ENCODE measurements at places on chromosomes 3 and 15. TPM values are rescaled to one million over a fixed set of nuclear protein-coding genes. Genes with fewer than 3 reads are reported as not detected.

SCG5 gene
- total RNA-seq: 46.0 TPM

DNA sequence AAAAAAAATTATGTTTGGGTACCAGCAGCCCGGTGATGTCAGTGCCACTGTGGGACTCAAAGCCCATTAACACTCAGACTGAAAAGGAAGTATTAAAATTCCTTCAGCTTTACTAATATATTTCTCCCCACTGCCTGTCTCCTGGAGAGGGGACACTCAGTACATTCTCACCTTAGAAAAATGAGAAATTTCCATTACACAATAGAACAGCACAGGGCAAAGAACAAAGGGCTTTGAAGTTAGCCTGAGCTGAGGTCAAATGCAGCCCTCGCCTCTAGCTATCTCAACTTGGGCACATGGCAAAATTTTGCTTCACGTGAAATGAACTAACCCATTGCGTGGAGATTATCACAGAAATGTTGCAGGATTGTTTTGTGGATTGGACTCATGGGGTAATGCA is 80.8 kb downstream of the RARB start:
- H3K27ac ChIP-seq: no peak overlapping the region
- H3K27me3 ChIP-seq: no peaks in the 10 kb centered on the region
- H3K36me3 ChIP-seq: no peaks in the 10 kb centered on the region
- H3K4me3 ChIP-seq: no peak overlapping the region
- DNase-seq: no peak
- no peaks in the 10 kb centered on the region for H3K4me1 ChIP-seq

FBLN2 gene
- 2.1 TPM for total RNA-seq

DNA sequence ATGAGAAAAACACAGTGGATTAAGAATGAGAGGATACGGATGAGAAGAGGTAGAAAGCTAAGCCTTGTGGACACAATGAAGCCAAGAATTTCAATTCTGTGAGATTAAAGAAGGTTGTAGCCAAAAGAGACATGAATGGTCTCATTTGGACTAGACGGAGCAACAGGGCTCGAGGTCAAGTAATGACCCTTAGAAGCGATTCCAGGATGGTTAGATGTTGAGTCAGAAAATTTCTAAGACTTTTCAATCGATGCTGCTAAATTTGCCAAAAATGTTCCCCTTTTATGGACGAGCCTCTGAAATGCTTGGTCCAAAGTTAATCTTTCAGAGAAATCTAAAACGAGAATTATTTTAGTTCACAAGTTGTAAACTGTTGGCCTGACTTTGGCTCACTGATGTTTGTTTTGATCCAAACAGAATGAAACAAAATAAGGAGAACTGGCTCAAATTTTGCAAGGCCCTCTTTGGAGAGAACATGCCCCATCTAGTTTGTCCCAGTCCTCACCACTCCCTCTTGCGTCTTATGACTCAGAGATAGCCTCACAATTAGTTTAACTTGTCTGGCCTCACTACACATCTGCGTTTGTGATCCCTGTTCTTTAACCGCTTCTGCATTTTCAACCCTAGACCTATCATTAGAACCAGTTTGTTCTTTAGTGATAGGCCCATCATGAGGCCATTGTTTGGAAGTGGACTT is 235.5 kb downstream of the PDZRN3 start:
- no peak overlapping the region for H3K27ac ChIP-seq
- H3K4me1 ChIP-seq: peaks cover 10% of the 10 kb centered on the region
- DNase-seq: no peak
- H3K27me3 ChIP-seq: no peaks in the 10 kb centered on the region
- no peak overlapping the region for H3K4me3 ChIP-seq

- H3K27me3 ChIP-seq: no peaks in the 10 kb centered on the region
- H3K4me1 ChIP-seq: peaks cover 17% of the 10 kb centered on the region
- H3K36me3 ChIP-seq: no peaks in the 10 kb centered on the region
- H3K27ac ChIP-seq: no peak overlapping the region
Observed at GRCh38 chr15:55700876-55701275, 42.1 kb downstream of the PRTG start.

- no peak overlapping the region for H3K27ac ChIP-seq
- peaks cover 24% of the 10 kb centered on the region for H3K36me3 ChIP-seq
- no peaks in the 10 kb centered on the region for H3K4me1 ChIP-seq
- DNase-seq: no peak
Observed at GRCh38 chr3:9028134-9028533, 64.9 kb upstream of the RAD18 start.

TRH gene
- 1.7 TPM for total RNA-seq

GRCh38 chr3:126834596-126835471 is 130.8 kb downstream of the CHCHD6 start:
- H3K27ac ChIP-seq: no peak overlapping the region
- H3K4me3 ChIP-seq: no peak overlapping the region
- DNase-seq: no peak
- peaks cover 5% of the 10 kb centered on the region for H3K4me1 ChIP-seq
- peaks cover 2% of the 10 kb centered on the region for H3K27me3 ChIP-seq

PTX3 gene
- total RNA-seq: 2.4 TPM

DNA sequence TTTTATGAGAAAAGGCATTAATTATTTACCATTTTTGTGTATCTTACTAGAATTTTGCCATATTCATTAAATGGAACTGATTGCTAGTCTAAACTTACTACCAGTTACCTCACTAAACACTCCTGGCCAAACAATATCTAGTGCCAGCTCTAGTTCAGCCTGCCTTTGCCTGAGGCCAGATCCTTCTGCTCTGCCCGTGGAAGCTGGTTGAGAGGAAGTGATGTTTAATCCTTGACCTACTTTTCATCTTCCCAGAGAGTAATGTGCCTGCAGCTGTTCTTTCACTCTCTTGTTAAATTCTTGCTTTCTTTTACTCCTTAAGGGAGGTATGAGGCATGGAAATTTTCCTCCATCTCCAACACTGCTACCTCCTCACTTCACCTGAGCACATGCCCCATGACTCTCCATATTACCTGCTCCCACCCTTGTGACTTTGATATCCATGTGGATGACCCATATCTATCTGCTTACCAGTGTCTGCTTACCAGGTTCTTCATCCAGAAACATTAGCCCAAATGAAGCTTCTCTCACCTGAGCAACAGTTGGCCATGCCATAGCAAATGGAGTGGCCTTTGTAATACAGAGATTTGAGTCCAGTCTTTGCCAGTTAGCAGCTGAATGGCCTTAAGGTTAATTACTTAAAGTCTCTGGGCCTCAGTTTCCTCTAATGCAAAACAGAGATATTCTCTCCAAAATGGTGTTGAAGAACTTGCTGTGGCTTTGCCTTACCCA is 53.4 kb downstream of the UBE2E1 start:
- no peak overlapping the region for H3K4me3 ChIP-seq
- DNase-seq: no peak
- no peaks in the 10 kb centered on the region for H3K36me3 ChIP-seq
- H3K27ac ChIP-seq: no peak overlapping the region

DNA sequence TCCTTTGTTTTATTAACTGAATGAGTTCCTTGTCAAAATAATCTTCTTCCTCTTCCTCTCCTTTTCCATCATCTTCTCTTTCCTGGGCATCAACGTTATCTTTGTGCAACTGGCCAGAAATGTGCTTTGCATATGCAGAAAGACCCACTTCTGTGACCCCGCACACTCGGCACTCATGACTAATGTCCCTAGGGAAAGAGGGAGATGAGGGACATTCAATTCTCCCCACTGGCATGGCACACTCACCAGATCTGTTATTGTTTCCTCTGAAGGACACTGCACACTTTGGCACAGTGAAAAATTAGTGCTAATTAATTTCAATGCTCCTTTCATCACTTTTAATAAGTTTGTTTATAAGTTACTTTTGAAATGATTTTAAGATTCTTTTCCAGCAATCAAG is 34.0 kb downstream of the ZNF106 start:
- peak overlapping the region; percentile 47 for H3K4me3 ChIP-seq
- H3K27ac ChIP-seq: peak overlapping the region; percentile 25
- no peaks in the 10 kb centered on the region for H3K36me3 ChIP-seq
- no peak for DNase-seq
- peaks cover 14% of the 10 kb centered on the region for H3K4me1 ChIP-seq

DNA sequence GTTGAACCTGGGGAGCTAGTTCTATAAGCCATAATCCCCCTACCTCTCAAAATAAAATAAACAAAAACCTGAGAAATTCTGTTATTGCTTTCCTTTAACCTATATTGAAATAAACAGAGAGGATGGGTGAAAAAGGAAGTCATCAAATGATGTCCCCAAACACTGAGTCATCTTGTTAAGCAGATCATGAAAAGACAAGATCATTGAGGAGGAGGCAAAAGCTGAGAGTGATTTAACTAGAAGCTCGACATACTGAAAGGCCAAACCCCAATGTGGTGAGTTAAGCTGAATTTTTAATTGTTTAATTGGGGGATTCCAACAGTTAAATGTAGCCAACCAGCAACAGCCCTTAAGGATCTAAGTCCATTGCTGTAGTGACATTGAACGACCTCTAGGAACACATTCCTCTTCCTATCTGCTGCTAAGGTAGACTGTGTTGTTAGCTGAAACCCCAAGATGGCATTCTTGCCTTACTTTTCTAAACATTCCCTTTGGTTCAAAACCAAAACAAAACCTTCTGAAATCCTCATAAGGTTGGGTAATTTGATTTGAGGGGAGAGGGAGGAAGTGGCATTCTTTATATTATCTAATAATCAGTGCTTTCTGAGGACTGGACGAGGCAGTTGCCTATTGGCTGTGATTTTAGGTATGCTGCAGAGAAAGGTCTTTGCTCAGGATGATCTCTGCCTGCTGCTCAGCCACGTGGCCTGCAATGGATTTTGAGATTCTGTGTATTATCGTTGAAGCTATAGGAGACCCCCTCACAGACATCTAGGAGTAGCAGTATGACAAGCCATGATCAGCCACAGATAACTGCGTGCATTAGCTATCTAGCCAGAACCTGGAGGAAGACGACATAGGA is 62.7 kb upstream of the BNIP2 start:
- H3K4me3 ChIP-seq: no peak overlapping the region
- no peaks in the 10 kb centered on the region for H3K4me1 ChIP-seq
- no peaks in the 10 kb centered on the region for H3K36me3 ChIP-seq
- H3K27ac ChIP-seq: no peak overlapping the region

- no peak overlapping the region for H3K4me3 ChIP-seq
- no peak overlapping the region for H3K27ac ChIP-seq
- peaks cover 3% of the 10 kb centered on the region for H3K27me3 ChIP-seq
- peaks cover 6% of the 10 kb centered on the region for H3K4me1 ChIP-seq
Observed at GRCh38 chr3:4738737-4739274, 240.4 kb upstream of the BHLHE40 start.

GRCh38 chr3:64114651-64115050 is 91.4 kb upstream of the PSMD6 start:
- H3K36me3 ChIP-seq: peaks cover 16% of the 10 kb centered on the region
- H3K27ac ChIP-seq: no peak overlapping the region
- DNase-seq: no peak
- no peaks in the 10 kb centered on the region for H3K4me1 ChIP-seq
- no peak overlapping the region for H3K4me3 ChIP-seq

PP2D1 gene
- not detected for total RNA-seq

Data from glutamatergic neuron (in vitro differentiated cells).